Transverse colon (tissue), 4 donors: ENCODE measurements at places on chromosomes 7 and 10. TPM values are rescaled to one million over a fixed set of nuclear protein-coding genes. Genes with fewer than 3 reads are reported as not detected.
A peak's percentile ranks its signal among the peaks of the same experiment; 100 is the strongest.

CALCR gene
- total RNA-seq: not detected

ZMYND11 gene
- total RNA-seq: 69.1 TPM

FAM13C gene
- total RNA-seq: 6.0 TPM

DNA sequence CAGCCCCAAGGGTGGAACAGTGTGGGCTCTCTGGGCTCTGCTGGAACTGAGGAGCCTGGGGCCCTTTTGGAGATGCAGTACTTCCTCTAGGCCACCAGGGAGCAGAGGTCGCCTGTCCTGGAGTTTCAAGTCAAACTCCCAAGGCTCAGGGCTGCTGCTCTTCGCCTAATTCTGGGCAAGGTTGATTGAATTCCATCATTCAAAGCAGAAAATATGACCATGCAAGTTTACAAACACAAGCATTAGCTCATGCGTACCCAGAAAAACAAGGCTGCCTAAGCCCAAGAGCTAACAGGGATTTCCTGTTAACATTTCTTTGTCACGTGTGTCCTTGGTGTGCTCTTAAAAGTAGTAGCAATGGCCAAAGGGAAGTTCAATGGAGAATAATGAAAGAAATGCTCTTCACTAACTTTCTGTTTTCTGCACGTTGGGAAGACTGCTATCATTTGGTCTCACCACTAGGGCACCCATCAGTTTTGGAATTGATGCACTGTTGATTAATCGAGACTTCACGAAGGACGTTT lies 20.1 kb downstream of the LDB3 start:
- H3K4me1 ChIP-seq: peaks cover 30% of the 10 kb centered on the region
- DNase-seq: peak; percentile 63
- no peak overlapping the region for H3K4me3 ChIP-seq

GRCh38 chr10:10956681-10957542 lies 60.8 kb upstream of the CELF2 start:
- no peak for DNase-seq
- no peaks in the 10 kb centered on the region for H3K4me1 ChIP-seq
- no peaks in the 10 kb centered on the region for H3K36me3 ChIP-seq
- no peak overlapping the region for H3K27ac ChIP-seq

GRCh38 chr10:11318826-11319598 lies 292.4 kb downstream of the USP6NL start:
- H3K27me3 ChIP-seq: no peaks in the 10 kb centered on the region
- H3K4me1 ChIP-seq: no peaks in the 10 kb centered on the region
- H3K36me3 ChIP-seq: peaks cover 41% of the 10 kb centered on the region
- H3K27ac ChIP-seq: no peak overlapping the region
- H3K4me3 ChIP-seq: no peak overlapping the region

DNA sequence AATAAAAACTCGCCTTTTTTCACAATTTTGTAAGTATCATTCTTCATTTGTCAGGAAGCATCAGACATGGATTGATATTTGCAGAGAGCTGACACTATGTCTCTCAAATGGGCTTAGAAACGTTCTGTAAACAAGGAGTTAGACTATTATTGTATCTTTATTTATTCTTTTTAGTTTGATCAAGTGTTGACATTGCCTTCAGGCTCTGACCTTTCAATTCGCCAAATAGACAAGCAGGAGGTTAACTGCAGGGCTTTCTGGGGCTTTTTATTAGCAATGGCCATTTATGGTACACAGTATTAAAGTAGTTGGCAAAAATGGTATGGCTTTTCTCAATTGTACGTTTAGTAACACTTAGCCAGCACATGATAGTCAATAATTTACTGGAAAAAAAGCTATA lies 221.7 kb downstream of the ZWINT start:
- DNase-seq: no peak
- H3K4me1 ChIP-seq: no peaks in the 10 kb centered on the region
- no peak overlapping the region for H3K4me3 ChIP-seq
- H3K36me3 ChIP-seq: no peaks in the 10 kb centered on the region

DNA sequence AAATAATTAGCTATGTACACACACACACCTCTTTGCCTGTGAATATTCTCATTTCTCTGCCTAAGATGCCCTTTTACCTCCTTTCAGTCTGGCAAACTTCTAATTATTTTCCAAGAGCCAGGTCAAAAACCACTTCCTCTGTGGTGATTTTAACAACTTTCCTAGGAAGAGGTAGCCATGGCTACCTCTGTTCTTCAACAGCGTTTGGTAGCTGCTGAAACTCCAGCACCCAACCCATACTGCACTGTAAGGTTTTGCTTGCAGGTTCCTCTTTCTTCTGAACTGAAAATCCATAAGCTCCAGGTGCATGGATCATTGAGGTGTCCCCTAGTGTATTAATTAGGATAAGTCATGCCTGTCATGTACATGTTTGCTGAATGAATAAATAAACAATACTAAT lies 25.6 kb downstream of the NRCAM start:
- H3K4me3 ChIP-seq: no peak overlapping the region
- no peaks in the 10 kb centered on the region for H3K4me1 ChIP-seq
- H3K27me3 ChIP-seq: no peaks in the 10 kb centered on the region
- no peaks in the 10 kb centered on the region for H3K36me3 ChIP-seq

DNA sequence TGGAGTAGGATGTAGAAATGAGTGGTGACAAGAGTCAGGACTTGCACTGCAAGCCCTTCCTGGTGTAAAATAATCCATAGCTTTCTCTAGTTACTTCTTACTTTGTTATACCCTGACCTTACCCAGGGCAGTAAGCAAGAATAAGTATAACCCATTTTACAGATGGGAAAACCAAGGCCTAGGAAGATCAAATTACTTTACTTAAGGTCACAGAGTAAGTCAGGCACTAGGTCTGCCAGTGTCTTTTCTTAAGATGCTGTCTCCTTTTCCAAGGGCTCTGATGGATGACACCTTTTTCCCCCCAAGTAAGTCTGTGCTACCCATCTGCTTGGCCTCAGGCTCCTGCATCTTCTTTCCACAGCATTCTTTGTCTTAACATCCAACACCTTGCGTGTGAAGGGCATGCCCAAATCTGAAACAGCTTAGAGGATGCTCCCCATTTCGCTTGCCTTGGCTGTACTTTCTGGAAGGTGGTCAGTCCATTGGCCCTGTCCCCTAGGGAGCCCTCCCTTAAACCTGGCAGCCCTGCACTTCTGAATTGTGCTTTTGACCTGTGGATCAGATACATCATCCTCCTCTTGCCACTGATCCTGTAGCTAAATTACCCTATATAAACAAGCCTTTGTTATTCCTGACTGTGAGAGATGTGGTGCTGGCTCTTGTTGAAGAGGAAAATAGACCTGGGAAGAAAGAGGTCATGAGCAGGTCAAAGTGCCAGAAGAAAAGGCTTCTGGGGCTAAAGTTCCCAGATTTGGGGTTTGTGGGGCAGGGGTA lies 168.6 kb downstream of the LRMDA start:
- H3K4me1 ChIP-seq: no peaks in the 10 kb centered on the region
- no peak overlapping the region for H3K4me3 ChIP-seq
- DNase-seq: no peak
- H3K36me3 ChIP-seq: no peaks in the 10 kb centered on the region
- H3K27ac ChIP-seq: no peak overlapping the region
- H3K27me3 ChIP-seq: no peaks in the 10 kb centered on the region

GRCh38 chr10:37146443-37146842 lies 21.0 kb downstream of the ANKRD30A start:
- no peak for DNase-seq
- no peaks in the 10 kb centered on the region for H3K36me3 ChIP-seq
- no peaks in the 10 kb centered on the region for H3K27me3 ChIP-seq
- no peak overlapping the region for H3K4me3 ChIP-seq

GRCh38 chr10:11440250-11441150 lies 170.9 kb downstream of the USP6NL start:
- no peak for DNase-seq
- H3K4me3 ChIP-seq: no peak overlapping the region
- no peak overlapping the region for H3K27ac ChIP-seq
- H3K4me1 ChIP-seq: no peaks in the 10 kb centered on the region
- no peaks in the 10 kb centered on the region for H3K27me3 ChIP-seq

DNA sequence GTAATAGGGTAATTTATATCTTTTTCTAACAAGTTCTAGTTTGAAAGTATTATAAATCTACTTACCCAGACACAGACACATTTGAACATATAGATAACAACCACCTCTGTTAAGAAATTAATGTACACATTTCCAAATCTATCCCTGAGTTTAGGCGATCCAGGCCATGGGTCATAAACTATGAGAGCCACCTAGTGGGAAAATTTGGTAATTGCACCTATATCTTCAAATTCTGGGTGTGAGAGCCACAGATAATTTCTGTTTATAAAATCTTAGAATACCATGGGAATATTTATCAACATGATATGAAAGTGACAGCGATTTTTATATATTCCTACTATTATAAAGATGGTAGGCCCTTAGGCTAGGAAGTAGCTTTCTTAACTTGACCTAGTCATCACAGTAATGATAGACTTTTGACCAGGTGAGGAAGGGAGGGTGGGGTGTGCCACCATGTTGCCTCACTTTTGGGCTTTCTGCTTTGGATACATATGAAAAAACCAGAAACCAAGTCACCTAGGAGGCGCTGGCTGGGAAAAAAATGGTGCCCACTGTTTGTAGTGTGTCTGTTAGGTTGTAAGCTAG lies 8.0 kb upstream of the EPHA1 start:
- H3K36me3 ChIP-seq: no peaks in the 10 kb centered on the region
- H3K4me3 ChIP-seq: no peak overlapping the region
- no peaks in the 10 kb centered on the region for H3K27me3 ChIP-seq
- H3K4me1 ChIP-seq: no peaks in the 10 kb centered on the region

GRCh38 chr10:27819781-27820531 lies 74.3 kb upstream of the MKX start:
- peaks cover 2% of the 10 kb centered on the region for H3K4me1 ChIP-seq
- no peak overlapping the region for H3K4me3 ChIP-seq
- no peaks in the 10 kb centered on the region for H3K36me3 ChIP-seq
- no peaks in the 10 kb centered on the region for H3K27me3 ChIP-seq
- no peak for DNase-seq

- no peak overlapping the region for H3K27ac ChIP-seq
- peaks cover 10% of the 10 kb centered on the region for H3K4me1 ChIP-seq
- H3K4me3 ChIP-seq: no peak overlapping the region
- no peak for DNase-seq
Measured at GRCh38 chr10:48651293-48651692, 33.4 kb upstream of the WDFY4 start.

GRCh38 chr10:102859911-102860310 lies 5.9 kb downstream of the BORCS7 start:
- no peak overlapping the region for H3K4me3 ChIP-seq
- no peak for DNase-seq
- H3K27ac ChIP-seq: no peak overlapping the region
- no peaks in the 10 kb centered on the region for H3K27me3 ChIP-seq

DNA sequence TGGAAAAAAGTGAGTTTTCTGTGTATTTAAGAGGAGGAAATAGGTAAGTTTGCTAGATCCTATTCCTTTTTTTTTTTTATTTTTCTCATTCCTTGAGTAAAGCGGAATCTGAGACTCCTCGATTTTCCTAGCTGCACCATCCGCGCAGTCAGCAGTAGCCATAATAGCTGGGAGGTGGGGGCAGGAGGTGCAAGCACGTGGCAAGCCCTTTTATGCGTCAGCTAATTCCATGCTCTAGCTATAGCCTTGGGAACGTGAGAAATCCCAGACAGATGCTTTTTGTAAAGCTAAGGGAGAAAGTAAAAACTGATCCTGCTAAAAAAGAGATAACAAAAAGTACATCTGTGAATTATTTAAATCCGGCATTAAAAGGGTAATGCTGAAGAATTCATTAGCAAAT lies 33.2 kb upstream of the TPK1 start:
- no peaks in the 10 kb centered on the region for H3K4me1 ChIP-seq
- no peak for DNase-seq
- H3K27ac ChIP-seq: no peak overlapping the region
- no peaks in the 10 kb centered on the region for H3K36me3 ChIP-seq
- H3K27me3 ChIP-seq: no peaks in the 10 kb centered on the region
- no peak overlapping the region for H3K4me3 ChIP-seq

DNA sequence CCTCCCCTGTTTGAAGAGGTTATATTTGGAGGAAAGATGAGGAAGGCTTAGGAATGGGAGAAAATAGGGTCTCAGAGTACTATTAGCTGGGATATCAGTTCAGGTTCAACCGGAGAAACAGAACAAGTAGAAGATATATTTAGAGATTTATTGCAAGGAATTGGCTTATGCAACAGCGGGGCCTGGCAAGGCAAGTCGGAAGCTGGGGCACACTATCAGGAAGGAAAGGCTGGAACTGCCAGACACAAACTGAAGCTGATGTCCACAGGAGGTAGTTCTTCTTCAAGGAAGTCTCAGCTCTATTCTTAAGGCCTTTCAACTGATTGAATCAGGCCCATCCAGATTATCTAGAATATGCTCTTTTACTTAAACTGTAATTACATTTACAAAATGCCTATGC lies 939.6 kb upstream of the C7orf33 start:
- no peaks in the 10 kb centered on the region for H3K4me1 ChIP-seq
- H3K4me3 ChIP-seq: no peak overlapping the region
- H3K27me3 ChIP-seq: no peaks in the 10 kb centered on the region
- no peak for DNase-seq
- no peak overlapping the region for H3K27ac ChIP-seq

DNA sequence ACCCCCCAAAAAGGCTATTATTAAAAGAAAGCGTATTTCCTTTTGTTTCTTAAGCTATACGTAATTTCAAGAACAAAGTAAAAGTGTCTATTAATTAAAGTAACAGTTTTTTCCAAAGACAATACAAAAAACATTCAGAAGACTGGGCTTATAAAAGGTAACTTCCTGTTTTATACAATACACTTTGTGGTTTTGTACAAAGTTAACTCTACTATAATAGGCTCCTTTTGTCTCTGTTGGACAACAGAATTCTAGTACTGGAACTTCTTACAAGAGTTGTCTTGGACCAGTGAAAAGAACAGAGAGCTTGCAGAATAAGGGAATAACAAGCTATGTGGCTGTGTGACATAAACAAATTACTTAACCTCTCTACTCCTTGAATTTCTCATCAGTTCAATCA lies 21.5 kb downstream of the SFMBT2 start:
- H3K36me3 ChIP-seq: no peaks in the 10 kb centered on the region
- no peak overlapping the region for H3K27ac ChIP-seq
- no peaks in the 10 kb centered on the region for H3K27me3 ChIP-seq
- no peaks in the 10 kb centered on the region for H3K4me1 ChIP-seq
- DNase-seq: no peak
